Prostate gland (tissue), 2 donors: ENCODE measurements at places on chromosomes 1 and 21. TPM values are rescaled to one million over a fixed set of nuclear protein-coding genes. Genes with fewer than 3 reads are reported as not detected.
A peak's percentile ranks its signal among the peaks of the same experiment; 100 is the strongest.

Gene CD48
- 4.7 TPM for total RNA-seq

DNA sequence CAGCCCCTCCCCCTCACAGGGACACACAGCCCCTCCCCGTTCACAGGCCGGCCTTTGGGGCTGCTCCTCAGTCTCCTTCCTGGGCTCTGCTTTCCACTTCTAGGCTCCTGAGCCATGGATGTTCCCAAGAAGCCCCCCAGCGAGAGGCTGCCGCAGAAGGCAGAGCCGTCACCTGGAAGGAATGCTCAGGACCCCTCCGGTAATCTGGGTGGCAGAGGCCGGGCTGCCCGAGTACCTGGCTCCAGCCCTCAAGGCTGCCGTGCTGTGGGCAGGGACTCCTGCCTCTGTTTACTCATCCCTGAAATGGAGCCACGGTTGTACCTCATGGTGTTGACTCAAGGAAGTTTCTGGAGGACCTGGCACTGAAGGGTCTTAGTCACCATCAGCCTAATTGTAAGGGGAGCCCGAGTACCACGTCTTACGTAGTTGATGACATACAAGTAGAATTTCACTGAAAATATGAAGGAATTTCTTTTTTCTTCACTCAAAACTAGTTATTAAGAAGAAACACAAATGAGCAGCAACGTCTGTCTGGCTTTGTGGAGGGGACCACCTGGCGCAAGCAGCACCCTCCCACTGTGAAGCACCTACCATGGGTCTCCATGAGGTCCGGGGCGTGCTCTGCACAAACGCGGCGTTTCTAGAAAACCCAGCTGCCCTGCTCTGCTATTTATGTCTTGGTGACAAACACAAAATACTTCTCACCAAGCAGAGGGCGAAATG, 33.7 kb downstream of the PRDM15 start:
- H3K27me3 ChIP-seq = no peaks in the 10 kb centered on the region
- H3K36me3 ChIP-seq = no peaks in the 10 kb centered on the region
- no peaks in the 10 kb centered on the region for H3K4me1 ChIP-seq
- no peak overlapping the region for H3K27ac ChIP-seq
- DNase-seq = no peak

DNA sequence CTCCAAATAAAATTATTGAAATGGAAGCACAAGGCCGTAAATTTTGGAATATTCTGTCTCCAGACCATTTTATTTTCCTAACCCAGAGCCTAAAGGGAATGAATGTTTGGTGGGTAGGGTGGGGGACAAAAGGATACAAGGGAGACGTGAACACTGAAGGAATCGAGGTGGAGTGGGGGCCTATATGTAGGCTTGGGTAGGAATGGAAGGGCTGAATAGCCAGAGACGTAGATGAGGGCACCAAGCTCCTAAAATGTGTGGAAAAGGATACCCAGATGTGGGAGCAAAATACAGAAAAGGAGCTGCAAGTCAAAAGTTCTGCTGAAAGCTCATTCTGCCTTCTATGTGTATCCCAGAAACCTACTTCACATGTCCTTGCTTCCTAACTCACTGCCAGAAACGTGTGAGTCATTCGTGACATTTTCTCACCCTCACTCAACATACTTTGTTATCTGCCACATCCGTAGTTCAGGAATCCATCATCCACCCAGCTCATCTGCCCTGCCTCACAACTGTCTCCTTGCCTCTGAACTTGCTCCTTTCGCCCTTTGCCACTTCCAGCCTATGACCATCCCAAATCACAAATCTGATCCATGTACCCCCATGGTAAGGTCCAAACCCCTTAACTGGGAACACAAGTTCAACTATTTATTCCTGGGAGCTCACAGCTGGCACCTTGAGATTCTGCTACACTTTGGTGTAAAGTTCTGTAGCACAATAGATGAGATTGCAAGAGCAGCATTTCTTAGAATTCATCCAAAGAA, 84.1 kb upstream of the PRDX6 start:
- H3K27me3 ChIP-seq = no peaks in the 10 kb centered on the region
- H3K27ac ChIP-seq = no peak overlapping the region
- no peaks in the 10 kb centered on the region for H3K36me3 ChIP-seq

DNA sequence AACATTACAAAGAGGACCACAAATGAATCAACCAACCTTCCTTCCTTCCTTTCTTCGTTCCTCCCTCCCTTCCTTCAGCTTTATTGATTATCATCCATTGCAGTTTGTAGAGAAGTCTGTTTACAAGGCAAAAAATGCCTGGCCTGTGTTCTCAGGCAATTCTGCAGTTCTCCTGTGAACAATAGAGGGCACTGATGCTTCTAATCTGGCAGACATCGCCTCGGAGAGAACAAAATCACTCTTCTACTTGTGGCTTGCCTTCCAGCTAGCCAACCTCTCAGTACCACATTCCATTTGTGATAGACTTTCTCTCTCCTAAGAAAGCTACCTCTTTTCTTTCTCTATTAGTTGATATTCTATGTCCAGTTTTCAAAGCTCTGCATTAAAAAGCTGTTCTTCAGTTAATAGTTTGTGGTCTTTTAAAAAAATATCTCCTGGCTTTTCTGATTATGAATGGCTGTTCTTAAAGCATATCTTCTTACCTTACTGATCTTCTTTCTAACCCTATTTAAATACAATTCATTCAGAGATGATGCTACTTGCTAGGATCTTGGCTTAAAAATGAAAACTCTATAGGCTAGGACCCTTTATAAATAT, 26.9 kb upstream of the ESRRG start:
- DNase-seq = peak; percentile 43
- no peak overlapping the region for H3K27ac ChIP-seq
- H3K36me3 ChIP-seq = no peaks in the 10 kb centered on the region
- no peaks in the 10 kb centered on the region for H3K4me1 ChIP-seq
- no peaks in the 10 kb centered on the region for H3K27me3 ChIP-seq
- no peak overlapping the region for H3K4me3 ChIP-seq

DNA sequence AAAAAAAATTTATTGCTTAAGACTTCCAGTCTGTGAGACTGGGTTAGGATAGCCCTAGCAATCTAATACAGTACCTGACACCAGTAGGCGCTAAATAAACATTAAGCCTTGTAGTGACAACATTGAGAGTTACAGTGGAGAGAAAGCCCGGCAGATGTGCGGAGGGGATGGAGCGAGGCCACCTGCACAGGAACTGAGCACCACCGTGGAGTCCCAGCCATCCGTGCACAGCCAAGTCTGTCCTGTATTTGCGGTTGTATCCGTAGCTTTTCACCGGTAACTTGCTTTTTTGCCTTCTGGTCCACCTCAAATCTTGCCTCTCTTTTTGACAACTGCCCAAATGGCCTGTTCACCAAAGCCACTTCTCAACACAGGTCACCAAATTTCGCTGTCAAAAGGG, 260.1 kb downstream of the GPATCH2 start:
- H3K27ac ChIP-seq = no peak overlapping the region

DNA sequence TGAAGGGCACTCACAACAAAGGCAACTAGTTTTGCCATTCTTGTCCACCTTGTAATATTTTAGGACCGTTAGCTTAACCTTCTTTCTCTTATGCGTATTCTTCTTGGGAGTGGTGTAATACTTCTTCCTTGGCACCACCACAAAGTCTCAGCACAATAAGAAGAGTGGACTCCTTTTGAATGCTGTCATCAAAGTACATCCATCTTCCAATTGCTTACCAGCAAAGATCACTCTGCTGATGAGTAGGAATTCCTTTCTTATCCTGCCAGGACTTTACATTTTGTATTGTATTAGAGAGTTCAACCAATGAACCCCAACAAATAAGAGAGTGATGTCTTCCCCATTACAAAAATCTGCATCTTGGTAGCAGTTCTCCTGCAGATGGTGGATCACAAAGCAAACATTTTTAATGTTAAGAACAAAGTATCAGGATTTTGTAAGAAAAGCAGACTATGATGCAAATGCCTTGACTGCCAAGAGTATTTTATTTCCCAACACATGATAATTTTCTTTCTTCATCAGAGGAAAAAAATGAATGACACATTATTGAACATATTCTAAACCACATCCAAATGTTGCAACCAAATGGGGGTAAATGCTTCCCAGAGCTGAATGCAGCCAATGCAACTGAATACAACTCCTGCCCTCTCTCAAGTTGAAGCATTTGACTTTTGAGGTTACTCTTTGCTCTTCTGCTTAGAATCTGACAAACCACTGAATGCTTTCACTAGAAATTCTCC, 5.1 kb upstream of the ARNT start:
- no peak for DNase-seq
- no peaks in the 10 kb centered on the region for H3K4me1 ChIP-seq
- no peaks in the 10 kb centered on the region for H3K36me3 ChIP-seq
- H3K27me3 ChIP-seq = no peaks in the 10 kb centered on the region

Gene SHISA4
- total RNA-seq = 24.5 TPM

DNA sequence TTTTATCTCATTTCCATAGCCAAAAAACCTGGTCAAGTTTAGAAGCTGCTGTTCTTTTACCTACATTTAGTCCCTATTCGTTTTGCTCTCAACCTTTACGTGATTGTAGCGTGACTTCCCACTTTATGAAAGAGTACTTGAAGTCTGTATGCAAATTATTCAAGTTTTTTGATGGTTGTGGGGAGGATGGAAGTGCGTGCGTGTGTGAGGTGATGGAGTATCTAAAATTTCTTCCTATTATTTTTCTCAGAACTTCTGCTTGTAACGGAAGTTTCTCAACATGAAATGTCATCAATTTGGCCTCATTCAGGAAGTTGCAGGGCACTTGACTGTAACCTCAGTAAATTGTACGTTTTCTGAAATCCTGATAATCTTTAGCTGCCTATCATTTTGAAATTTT, 64.0 kb downstream of the SAMSN1 start:
- no peak overlapping the region for H3K4me3 ChIP-seq
- H3K27me3 ChIP-seq = no peaks in the 10 kb centered on the region
- H3K36me3 ChIP-seq = no peaks in the 10 kb centered on the region
- no peak overlapping the region for H3K27ac ChIP-seq
- H3K4me1 ChIP-seq = no peaks in the 10 kb centered on the region
- DNase-seq = no peak

Gene OR10K1
- total RNA-seq = not detected

Gene SETDB1
- 26.3 TPM for total RNA-seq

- H3K36me3 ChIP-seq = no peaks in the 10 kb centered on the region
- H3K4me1 ChIP-seq = no peaks in the 10 kb centered on the region
- no peak for DNase-seq
- H3K4me3 ChIP-seq = no peak overlapping the region
- no peak overlapping the region for H3K27ac ChIP-seq
Observed at GRCh38 chr1:164337885-164338284, 221.1 kb upstream of the PBX1 start.

- peaks cover 7% of the 10 kb centered on the region for H3K4me1 ChIP-seq
- no peak for DNase-seq
- no peaks in the 10 kb centered on the region for H3K36me3 ChIP-seq
- H3K4me3 ChIP-seq = no peak overlapping the region
Observed at GRCh38 chr1:109482242-109482641, 1.5 kb upstream of the ATXN7L2 start.

Gene VANGL2
- 9.7 TPM for total RNA-seq

Gene TMEM82
- total RNA-seq = not detected

- no peaks in the 10 kb centered on the region for H3K27me3 ChIP-seq
- no peak overlapping the region for H3K4me3 ChIP-seq
- no peaks in the 10 kb centered on the region for H3K36me3 ChIP-seq
- no peaks in the 10 kb centered on the region for H3K4me1 ChIP-seq
- H3K27ac ChIP-seq = no peak overlapping the region
Observed at GRCh38 chr21:42298237-42298636, 17.0 kb downstream of the TFF3 start.

GRCh38 chr1:192266645-192267044, 50.1 kb upstream of the RGS21 start:
- H3K4me3 ChIP-seq = no peak overlapping the region
- no peaks in the 10 kb centered on the region for H3K4me1 ChIP-seq
- no peaks in the 10 kb centered on the region for H3K27me3 ChIP-seq
- no peak for DNase-seq
- no peaks in the 10 kb centered on the region for H3K36me3 ChIP-seq

Gene BATF3
- 4.0 TPM for total RNA-seq

DNA sequence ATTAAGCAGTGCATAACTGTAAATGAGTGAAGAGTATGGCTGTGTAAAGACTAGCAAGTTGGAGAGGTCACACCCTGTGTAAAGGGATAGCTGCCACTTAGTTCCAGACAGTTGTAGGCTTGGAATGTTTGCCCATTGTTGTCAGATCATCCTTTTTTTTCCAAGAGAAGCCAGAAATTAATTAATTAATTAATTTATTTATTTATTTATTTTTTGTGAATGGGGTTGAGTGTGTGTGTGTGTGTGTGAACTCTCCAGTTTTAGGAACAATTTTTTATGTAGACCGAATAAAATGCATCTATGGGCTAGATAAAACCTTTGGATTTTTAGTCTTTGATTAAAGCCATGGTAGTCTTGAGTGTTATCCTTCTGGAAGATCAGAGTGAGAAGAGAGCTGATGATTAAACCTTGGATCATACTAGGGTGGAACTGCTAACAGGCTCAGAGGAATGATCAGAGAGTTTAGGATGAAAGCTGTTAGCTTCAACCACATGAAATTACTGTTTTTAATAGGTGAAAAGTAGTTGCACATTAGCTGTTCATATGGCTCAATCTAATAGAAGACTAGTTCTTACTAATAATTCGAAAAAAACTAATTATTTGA, 58.4 kb downstream of the OSBPL9 start:
- no peaks in the 10 kb centered on the region for H3K27me3 ChIP-seq
- no peak overlapping the region for H3K4me3 ChIP-seq
- H3K27ac ChIP-seq = no peak overlapping the region
- no peaks in the 10 kb centered on the region for H3K4me1 ChIP-seq
- DNase-seq = no peak
- no peaks in the 10 kb centered on the region for H3K36me3 ChIP-seq

GRCh38 chr1:51303315-51303714, 27.0 kb downstream of the TTC39A start:
- no peak overlapping the region for H3K4me3 ChIP-seq
- no peaks in the 10 kb centered on the region for H3K27me3 ChIP-seq
- H3K36me3 ChIP-seq = no peaks in the 10 kb centered on the region

DNA sequence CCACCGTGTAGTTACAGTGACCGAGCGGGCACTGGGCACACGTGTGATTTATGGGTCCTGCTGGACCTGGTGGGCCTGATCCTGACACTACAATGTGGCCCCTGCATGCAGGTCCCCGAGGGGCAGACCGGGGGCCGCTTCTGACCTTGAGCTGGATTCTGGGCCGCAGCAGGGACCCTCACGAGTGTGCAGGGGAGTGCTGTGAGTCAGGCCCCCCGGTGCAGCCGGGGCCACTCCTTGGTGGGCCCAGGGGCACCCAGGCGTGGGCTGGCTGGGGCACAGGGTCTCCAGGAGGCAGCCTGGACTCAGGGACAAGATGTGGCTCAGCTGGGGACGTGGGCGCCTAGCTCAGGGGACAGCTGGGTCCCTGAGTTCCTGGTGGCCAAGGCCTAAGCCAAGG, 77.5 kb upstream of the TTC34 start:
- no peaks in the 10 kb centered on the region for H3K36me3 ChIP-seq
- H3K27me3 ChIP-seq = peaks cover 3% of the 10 kb centered on the region
- no peak for DNase-seq

- H3K4me3 ChIP-seq = no peak overlapping the region
- H3K27me3 ChIP-seq = no peaks in the 10 kb centered on the region
- H3K36me3 ChIP-seq = no peaks in the 10 kb centered on the region
- no peak overlapping the region for H3K27ac ChIP-seq
- DNase-seq = peak; percentile 68
- H3K4me1 ChIP-seq = no peaks in the 10 kb centered on the region
Observed at GRCh38 chr1:38527373-38527966, 332.1 kb downstream of the RRAGC start.

GRCh38 chr1:201982623-201983379, at the start of gene RNPEP:
Gene RNPEP (plus strand): TSS chr1:201982648. CDS start chr1:201982667, 19 bp downstream.
- no peaks in the 10 kb centered on the region for H3K36me3 ChIP-seq
- peak within 1 kb of the TSS; percentile 89 for H3K27ac ChIP-seq
- no peaks in the 10 kb centered on the region for H3K27me3 ChIP-seq
- peak; percentile 51 for DNase-seq
